ENCODE measurements at places on chromosomes 6 and 20.

DNA sequence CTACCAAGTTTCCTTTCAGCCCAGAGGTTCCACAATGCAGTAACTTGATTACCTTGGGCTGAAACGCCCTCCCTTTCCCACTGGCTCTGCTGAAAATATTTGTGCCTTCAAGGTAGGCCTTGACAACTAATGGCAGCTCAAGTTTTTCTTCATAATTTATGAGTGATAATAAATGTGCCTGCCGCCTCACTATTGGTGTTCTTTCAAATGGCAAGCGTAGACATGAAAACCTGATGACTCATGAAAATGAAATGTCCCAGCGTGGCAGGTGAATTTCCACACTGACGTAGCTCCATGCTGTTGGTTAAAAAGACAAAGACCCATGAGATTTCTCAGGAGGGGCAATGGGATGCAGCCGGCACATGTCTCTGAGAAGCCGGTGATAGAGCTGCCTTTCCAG is 107.2 kb upstream of the GGTLC1 start:
- DNase-seq = no peak

DNA sequence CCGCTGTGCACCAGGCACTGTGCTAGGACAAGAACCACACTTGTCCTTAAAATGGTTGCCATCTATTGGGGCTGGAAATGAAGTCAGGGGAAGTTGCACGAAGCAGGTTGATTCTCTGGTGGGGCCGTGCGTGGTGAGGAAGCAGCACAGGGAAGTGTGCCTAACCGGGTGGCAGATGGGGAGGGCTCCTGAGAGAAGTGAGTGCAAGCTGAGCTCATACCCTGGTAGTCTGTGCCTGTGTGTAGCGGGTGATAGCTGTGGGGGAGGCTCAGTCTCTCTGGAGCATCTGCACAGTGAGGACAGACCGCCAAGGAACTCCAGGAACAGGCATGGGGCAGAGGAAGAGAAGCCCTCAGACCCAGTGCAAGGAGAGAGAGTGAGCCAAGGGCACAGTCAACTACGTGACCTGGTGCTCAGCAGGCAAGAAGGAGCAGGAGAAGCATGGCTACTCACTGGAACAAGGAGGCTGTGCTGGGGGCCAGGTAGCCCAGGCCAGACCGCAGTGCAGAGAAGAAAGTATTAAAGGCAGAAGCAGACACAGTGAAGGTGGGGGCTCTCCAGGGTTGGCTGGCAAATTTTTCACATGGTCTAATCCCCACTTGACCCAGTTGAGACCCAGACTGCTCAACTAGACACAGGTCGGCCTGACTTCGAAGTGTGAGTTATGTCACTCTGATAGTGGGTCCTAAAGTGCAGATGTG is 155.0 kb downstream of the CDH26 start:
- DNase-seq = no peak

DNA sequence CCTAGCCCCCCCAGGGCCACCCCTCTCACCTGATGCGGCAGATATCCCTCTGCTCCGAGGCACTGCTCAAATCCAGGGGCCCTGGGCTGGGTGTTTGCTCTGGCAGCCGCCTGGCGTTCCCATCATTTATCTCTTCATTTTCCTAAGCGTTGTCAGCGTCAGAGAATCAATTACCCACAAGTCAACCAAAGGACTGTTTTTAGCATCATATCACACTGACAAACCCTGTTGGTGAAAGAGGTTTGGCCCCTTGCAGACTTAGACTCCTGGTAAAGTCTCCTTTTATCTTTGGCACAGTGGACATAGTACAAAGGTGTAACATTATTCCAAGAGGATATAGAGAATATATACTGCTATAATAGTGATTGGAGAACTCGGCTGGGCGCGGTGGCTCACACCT is at the start of gene GHRH:
Gene GHRH (minus strand): TSS at position 101 of the 400 bp plus-strand sequence. CDS start 4,925 bp downstream, outside the sequence.
- DNase-seq = no peak

- no peak for DNase-seq
Measured at GRCh38 chr6:152240436-152240835, 396.7 kb downstream of the SYNE1 start.

GRCh38 chr6:135876058-135876457 is 24.6 kb downstream of the PDE7B start:
- DNase-seq = no peak

- DNase-seq = no peak
Measured at GRCh38 chr6:7649037-7649810, 59.2 kb downstream of the SNRNP48 start.

DNA sequence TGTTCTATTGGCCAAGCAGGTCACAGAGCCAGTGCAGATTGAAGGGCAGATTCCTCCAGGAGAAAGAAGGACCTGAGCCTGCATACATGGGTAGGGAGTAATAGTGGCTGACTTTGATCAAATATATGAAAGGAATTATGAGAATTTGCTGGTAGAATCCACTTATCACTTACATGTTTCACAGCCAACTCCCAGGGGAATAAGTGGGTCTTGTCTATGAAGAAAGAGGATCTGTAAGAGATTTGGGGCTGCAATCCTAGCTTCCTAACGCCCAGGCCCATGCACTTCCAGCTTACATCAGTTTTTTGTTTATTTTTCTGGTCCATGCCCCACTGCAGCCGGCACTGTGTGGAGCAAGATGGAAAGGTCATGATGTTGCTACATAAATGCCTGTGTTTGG is 107.9 kb upstream of the SYNDIG1 start:
- no peak for DNase-seq

DNA sequence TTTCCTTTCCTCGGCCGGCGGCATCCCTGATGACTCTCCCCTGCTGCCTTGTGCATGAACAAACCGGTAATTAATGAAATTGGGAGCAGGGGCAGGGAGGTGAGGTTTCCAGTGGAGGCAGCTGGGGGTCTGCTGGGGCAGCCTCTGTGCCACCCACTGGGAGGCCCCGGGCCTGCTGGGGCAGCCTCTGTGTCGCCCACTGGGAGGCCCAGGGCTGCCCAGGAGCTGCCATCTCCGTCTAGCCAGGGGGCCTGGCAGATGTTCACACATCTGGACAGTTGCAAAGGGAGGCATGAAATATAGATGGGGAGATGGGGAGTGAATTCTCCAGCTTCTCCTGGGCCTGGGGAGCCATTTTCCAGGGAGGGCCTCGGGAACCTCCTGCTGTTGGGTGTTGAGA is 33.8 kb downstream of the TOX2 start:
- no peak for DNase-seq

- peak; percentile 71 for DNase-seq
Measured at GRCh38 chr6:42970871-42971612, 7.9 kb downstream of the PEX6 start.

GRCh38 chr6:41527721-41528408 is 18.3 kb upstream of the FOXP4 start:
- no peak for DNase-seq

DNA sequence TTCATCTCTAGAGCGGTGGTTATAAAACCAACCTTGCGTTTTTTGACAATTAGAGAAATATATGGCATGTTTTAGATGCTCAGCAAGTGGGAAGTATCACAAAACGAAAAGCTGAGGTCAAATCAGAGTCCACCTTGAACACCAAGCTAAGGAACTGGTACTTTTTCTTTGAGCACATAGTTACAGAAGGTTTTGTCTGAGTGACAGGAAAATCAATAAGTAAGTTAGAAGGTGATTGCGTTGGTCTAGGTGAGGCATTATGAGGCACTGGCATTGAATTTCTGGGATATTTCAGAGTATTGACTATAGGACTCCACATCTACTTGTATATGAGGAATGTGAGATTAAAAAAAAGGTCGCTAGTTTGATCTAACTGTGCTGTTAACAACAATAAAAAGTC is 597 bp upstream of the HINT3 start:
- peak; percentile 59 for DNase-seq

- no peak for DNase-seq
Measured at GRCh38 chr6:70860045-70860444, 96.8 kb downstream of the B3GAT2 start.

DNA sequence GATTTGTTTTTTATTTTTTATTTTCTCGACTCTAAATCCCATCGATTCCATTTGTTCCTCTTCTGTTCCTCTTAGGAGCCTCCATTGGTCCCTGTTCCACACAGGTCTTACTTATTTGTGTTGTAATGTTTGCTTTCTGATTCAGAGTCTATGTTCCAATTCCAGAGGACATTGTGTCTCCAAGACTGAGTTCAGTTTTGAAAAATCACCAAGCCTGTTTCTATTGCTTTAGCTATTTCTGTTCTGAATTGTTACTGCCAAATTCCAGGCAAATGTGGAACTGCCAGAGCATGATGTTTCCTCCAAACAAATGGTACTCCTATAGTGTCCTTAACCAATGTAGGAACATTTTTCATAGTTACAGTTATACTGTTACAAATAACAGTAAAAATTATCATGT is 270.9 kb upstream of the SPTLC3 start:
- DNase-seq = no peak

- DNase-seq = no peak
Measured at GRCh38 chr20:62246431-62246830, 8.1 kb downstream of the OSBPL2 start.

- no peak for DNase-seq
Measured at GRCh38 chr6:13635948-13636658, 21.0 kb downstream of the NOL7 start.

- no peak for DNase-seq
Measured at GRCh38 chr6:13427316-13427715, 60.1 kb downstream of the GFOD1 start.

DNA sequence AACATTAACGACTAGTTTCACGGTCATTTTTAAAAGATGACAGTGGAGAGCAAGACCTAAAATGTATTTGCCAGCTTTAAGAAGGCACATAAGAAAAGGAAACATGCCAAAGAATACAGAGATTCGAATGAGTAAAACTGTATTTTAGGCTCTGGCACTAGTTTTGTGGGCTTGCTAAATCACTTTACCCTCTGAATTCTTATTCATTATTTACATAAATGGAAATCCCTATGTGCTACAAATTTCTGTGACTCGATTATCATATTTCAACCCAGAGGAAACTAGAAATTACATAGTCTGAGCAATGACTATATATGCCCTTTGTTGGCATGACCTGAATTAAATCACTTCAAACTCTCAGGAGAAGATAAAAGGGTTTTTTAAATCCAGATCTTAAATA is 441.7 kb upstream of the RNF217 start:
- no peak for DNase-seq

DNA sequence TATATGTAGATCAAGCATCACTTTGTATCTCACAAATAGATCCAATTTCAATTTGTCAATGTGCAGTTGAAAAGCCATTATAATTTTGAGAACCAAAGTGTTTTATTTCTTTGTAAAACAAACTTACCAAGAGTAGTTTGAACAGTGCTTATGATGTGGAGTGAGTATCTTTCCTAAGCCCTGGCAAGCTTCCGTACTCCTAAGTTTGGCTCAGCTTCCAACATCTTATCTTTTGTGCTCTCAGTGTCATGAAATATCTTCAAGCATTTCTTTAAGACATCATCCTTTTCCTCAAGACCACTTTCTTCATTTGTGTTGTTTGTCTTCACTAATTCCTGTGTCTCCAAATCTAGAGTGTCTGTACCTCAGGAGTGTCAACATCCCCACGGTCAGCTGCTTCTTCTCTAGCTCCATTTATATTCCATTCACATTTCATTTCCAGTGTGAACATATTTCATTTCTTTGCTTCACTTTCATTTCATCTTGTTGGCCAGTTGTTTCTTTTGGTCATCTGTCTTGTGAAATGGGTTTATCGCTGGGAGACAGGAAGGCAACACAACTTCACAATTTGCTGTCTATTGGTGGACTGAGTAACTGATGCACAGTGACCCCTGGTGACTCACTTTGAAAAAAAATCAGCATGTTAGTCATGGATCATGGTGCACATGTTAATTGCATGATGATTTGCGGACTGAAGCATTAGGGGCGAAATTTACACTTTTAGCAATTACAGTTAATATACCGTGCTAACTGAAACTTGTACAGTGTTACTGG is 36.9 kb downstream of the SLC24A3 start:
- peak; percentile 78 for DNase-seq

Data from OCI-M1 (cell line).